ENCODE measurements at places on chromosomes 1 and 21.
A peak's percentile ranks its signal among the peaks of the same experiment; 100 is the strongest.

DNA sequence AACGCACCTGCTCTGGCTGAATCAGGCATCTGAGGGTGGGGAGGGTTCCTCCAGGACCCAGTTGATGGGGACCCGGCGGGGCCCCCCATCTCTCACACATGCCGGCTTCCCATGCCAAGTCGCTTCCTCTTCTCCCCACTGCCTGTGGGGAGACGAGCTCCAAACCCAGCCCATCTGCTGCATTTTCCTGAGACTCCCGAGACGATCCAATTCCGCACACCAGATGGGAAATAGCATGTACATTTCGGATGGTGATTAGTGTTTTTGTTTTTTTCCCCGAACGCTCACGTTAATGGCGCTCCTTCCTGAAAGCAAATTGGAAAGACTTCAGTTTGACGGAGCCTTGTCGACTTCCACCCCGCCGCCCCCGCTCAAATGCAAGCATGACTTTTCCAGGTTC lies 13.2 kb upstream of the GRIK3 start:
- DNase-seq = no peak

- peak; percentile 72 for DNase-seq
These were observed 606 bp downstream of the DENND1B start for GRCh38 chr1:197774466-197775281.

- no peak for DNase-seq
These were observed 26.8 kb upstream of the CNN3 start for GRCh38 chr1:94953746-94954145.

DNA sequence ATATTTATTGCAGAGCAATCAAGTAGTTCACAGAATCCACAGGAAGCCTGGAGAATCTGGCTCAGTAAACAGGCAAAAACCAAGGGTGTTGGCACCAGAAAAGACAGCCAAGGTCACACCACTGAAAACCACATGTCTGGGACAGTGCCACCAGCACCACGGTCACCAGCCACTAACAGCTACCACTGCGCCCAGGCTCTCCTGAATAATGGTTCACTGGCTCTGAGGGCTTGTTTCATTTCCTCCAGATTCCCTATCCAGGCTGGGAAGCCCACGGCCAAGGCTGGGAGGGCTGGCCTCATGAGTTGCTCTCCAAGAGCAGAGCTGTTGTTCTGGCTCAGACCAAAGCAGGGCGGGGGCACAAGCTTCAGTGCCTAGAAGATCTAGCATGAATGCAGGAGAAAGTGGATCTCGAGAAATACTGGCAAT lies 54.5 kb upstream of the PTGFRN start:
- no peak for DNase-seq

- DNase-seq = no peak
These were observed 11.0 kb upstream of the PEAR1 start for GRCh38 chr1:156882543-156882942.

GRCh38 chr1:205676002-205676401 lies 4.3 kb downstream of the SLC45A3 start:
- no peak for DNase-seq

GRCh38 chr21:36209626-36210171 lies 53.1 kb downstream of the DOP1B start:
- DNase-seq = peak; percentile 50

- no peak for DNase-seq
These were observed 127.4 kb upstream of the KIAA1614 start for GRCh38 chr1:180785291-180785690.

DNA sequence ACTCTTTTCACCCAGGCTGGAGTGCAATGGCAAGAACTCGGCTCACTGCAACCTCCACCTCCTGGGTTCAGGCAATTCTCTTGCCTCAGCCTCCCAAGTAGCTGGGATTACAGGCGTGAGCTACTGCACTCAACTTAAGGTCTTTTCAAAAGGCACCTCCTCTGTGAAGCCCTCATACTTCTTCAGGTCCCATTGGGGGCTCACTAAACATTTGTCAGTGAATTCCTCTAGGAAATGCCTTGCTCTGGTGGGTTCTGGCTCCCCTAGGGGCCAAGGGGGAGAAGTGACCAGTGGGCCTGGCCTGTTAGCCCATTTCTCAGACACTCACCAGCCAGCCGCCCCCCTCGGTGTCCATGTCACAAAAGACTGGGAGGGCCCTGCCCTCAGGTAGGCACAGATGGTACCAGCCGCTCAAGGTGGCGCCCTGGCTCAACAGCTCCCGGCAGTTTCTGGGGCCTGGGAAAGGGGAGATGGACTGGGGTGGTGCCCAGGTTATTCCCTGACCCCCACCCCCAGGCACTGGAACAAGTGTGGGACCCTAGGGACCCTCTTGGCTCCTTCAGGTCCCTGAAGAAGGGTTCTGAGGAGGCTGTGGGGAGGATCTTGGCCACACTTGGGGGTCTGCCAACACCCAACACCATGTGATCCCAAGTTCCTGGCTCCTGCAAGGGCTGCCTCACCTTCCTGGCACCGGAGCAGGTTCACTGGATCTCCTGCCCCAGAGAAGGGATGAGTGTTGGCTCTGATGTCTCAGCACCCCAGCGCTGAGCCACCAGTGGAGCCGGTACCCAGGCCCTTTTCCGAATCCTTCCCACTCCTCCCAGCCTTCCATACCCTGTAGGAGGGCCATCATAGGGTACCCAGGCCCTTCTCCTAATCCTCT lies 1.6 kb downstream of the FCN3 start:
- no peak for DNase-seq

- DNase-seq = no peak
These were observed 2.9 kb downstream of the SARS1 start for GRCh38 chr1:109216662-109217061.

- DNase-seq = peak; percentile 90
These were observed 7.8 kb downstream of the NUAK2 start for GRCh38 chr1:205313563-205314308.

GRCh38 chr1:97159342-97159741 lies 437.8 kb downstream of the PTBP2 start:
- DNase-seq = no peak

- DNase-seq = no peak
These were observed 1327.9 kb downstream of the BRINP3 start for GRCh38 chr1:189149547-189150375.

GRCh38 chr1:197170538-197170937 lies 24.1 kb upstream of the ASPM start:
- DNase-seq = no peak

- no peak for DNase-seq
These were observed 27.2 kb downstream of the SLC35A3 start for GRCh38 chr1:99996951-99997350.

- no peak for DNase-seq
These were observed 847 bp upstream of the RORC start for GRCh38 chr1:151832318-151832980.

- no peak for DNase-seq
These were observed 2.9 kb downstream of the CACHD1 start for GRCh38 chr1:64472805-64473204.

- DNase-seq = peak; percentile 42
These were observed 1.1 kb downstream of the SHISAL2A start for GRCh38 chr1:52634111-52634510.

- no peak for DNase-seq
These were observed 42.7 kb upstream of the SLC16A1 start for GRCh38 chr1:112998592-112999235.

DNA sequence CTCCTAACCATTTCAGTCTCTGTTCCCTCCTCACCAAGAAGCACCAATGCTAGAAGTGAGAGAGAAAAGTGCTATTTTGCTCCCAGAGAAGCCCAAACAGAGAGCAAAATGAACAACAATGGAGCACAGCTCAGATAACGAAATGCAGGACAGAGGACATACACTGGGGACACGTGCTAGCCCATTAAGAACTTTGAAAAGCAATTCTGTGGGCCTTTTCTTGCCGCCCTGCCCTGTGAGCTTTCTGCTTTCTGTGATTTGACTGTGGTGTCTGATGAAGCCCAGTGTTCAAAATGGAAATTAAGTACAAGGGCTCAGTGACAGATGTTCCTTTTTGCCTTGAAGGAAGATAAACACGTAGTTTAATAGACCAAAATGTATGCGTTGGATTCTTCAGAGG lies 130.8 kb downstream of the S1PR1 start:
- DNase-seq = no peak

DNA sequence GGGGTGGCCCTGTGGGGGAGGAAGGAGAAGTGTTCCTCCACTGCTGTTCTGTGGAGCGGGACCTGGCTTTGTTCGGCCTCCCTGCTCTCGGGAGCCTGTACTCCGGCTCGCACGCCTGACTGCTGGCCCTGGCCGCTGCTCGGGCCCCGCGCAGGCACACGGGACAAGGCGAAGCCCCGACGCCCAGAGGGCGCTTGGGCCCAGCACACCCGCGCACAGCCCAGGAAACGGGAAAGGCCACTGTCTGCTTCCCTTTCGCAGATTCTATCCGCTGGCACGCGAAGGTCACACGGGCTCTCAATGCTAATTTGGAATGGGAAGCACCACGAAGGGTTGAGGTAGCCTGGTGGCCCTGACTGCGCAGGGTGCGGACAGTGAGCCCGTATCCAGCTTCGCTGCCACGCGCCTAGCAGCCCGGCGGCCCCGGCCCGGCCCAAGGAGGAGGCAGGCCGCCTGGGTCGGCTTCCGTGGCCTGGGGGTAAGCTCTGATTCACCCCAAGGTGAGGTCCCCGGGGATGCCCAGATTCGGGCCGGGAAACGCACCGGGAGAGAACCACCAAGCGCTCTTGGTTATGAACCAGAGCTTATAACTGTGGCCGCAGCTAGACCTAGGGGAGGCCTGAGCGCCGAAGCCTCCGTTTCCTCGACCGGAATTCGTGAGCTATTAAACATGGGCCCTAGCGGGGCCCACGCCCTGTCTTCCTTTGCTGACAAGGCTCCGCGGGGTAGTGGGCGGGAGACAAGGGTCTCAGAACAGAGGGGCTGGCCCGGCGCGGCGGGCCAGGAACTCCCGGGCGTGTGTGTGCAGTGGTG lies 19.7 kb upstream of the TBX15 start:
- peak; percentile 34 for DNase-seq

- no peak for DNase-seq
These were observed 92.0 kb downstream of the VWA5B1 start for GRCh38 chr1:20382711-20383110.

- DNase-seq = no peak
These were observed 17.0 kb downstream of the ATP5PO start for GRCh38 chr21:33898586-33898985.

DNA sequence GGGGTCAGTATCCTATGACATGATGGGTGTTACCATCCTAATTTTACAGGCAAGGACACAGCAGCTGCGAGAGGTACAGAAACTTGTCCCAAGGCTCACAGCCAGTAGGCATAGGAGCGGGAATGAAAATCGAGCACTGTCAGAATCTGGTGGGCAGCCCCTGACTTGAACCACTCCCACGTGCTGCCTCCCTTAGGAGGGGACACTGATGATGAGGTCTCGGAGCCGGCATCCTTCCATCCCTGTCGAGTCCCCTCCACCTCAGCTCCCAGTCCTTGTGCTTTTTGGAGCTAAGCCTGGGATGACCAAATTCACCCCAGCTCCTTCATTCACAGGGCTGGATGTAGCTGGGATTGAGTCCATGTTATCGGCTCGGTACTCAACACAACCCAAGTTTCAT lies 49.0 kb downstream of the B3GALT5 start:
- DNase-seq = no peak

DNA sequence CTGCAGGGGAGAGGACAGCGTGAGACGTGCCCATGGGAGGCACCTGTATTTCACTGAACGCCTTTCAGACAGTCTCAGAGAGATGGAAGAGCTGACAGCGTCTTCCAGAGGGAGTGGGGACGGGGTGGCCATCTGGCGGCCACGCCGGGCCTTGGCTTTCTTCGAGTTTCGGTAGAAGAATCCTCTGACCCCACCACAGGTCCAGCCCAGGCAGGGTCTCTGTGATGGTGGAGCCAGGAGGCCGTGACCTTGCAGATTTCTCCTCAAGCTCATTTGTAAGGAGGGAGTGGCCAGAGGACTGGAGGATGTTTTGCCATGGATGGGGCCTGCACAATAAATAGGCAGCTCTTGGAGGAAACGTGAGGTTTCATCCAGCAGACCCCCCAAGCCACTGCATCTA lies 47.6 kb upstream of the ADARB1 start:
- no peak for DNase-seq

GRCh38 chr1:175536369-175536768 lies 207.0 kb downstream of the TNR start:
- DNase-seq = no peak

DNA sequence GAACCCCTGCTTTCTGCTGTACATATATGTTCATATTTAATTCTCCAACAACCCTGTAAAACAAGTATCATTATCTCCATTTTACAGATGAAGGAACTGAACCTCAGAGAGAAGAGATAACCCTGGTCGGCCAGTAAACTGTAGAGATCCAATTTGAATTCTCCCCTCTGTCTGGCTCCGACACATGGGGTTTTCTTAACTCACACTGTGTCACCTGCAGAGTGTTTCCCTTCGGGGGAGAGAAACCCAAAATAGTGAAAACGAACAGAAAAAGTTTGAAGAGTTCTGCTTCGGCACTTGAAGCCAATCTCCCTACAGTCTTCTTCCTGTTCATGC lies 17.4 kb upstream of the BCAR3 start:
- no peak for DNase-seq

- DNase-seq = no peak
These were observed 9.7 kb upstream of the FOXO6 start for GRCh38 chr1:41351262-41352151.

DNA sequence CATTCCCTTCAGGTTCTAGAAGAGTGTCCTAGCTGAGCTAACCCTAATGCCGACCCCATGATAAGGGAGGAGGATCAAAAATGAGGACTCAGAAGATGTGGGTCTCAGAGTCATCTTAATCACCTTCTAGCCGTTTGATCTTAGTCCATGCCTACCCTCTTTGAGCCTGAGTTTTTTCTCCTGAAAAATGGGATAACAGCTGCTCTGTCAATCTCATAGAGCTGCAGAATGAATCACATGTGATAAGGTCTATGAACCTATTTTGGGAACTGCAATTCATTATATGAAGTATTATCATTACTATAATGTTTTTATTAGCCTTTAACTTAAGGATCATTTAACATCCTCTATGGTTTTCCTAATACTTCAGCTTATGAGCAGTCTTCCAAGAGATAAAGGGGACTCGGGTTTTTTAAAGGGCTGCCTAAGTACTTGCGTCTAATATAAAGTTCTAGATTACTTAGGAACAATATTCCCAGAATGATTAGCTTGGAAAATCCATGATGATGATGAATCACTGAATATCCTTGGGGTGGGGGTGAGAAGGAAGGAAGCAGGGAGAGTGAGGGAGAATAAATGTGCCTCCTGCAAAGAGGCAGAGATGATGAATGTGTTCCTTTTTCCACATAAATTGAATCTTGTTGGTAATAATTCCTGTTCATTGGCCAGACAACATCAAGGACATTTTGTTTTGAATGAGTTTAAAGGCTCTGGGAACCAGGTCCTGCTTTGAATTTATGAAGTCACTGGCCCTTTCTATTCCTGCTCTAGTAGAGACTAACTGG lies 66.8 kb downstream of the COLGALT2 start:
- DNase-seq = no peak

- DNase-seq = no peak
These were observed 24.5 kb downstream of the BACH1 start for GRCh38 chr21:29323189-29323588.

All from B cell (primary cell).